ENCODE measurements at places on chromosomes 1 and 21. TPM values are rescaled to one million over a fixed set of nuclear protein-coding genes. Genes with fewer than 3 reads are reported as not detected.

DNA sequence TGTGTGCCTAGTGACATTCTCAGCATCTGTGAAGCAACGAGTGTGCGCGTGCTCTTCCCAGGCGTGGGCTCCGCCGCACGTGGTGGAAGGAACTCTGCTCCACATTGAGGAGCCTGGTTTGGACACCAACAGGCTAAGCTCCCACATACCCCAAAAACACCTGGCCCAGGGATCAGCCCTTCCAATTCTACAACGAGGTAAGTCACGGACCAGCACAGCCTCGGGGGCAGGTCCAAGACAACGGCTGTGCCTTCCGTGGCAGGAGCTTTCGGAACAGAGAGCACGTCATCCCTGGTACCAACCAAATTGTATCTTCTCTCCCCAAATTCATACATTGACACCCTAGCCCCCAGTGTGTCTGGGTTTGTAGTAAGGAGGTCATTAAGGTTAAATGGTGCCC is 27.2 kb upstream of the PDE9A start:
- H3K36me3 ChIP-seq, result no peaks in the 10 kb centered on the region
- no peak for DNase-seq
- H3K27me3 ChIP-seq, result no peaks in the 10 kb centered on the region
- no peaks in the 10 kb centered on the region for H3K4me1 ChIP-seq

DNA sequence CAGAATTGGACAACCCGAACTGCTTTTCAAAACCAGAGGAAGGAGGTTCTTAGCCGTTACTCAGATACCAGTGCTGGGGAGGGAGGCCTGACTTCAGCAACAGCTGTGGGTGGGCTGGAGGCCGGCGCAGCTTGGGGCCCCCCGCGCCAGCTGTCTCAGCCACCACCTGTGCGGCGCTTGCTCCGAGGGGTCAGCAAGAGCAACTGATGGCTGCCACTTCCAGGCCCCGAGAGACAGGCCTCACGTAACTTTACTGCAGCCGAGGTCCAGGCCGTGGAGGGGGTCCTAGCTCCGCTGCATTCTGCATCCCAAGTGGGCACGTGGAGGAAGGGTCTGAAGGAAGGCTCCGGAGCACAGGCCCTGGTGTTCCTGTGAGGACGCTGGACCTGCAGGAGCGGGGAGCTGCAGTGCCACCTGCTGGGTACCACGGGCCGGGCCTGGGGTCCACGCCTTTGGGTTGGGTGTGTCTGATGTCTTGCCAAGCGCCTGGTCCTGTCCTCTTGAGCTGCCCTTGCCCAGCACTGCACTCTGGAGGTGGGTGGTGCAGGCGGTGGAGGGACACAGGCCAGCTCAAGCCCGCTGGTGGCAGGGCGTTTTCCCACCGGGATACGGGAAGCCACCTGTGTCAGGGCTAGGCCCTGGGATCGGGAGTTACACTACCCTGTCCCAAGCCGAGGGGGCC is 9.8 kb downstream of the THAP3 start:
- H3K27ac ChIP-seq, result no peak overlapping the region
- H3K4me1 ChIP-seq, result no peaks in the 10 kb centered on the region
- H3K36me3 ChIP-seq, result peaks cover 29% of the 10 kb centered on the region
- DNase-seq, result no peak
- no peak overlapping the region for H3K4me3 ChIP-seq

DNA sequence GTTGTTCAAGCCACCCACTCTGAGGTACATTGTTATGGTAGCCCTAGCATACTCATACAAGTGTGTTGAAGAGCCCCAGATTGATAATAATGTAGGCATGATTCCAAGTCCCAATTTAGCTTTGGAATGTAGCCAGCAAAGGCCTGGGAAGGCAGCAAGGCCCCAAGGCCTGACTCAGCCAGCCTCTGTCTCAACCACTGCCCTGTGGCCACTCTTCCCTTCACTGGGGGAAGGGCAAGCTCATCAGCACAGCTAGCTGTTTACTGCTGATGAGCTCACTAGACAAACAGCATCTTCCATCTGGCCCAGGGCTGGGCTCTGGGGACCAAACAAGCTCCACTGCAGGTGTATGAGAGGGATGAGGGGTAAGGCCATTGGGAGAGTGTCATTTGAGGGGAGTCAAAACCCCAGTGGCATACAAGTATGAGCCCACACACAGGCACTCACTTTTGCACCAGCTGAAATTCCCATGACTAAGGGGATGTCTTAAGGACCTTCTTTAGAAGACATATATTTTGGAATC is 2.2 kb upstream of the IRF6 start:
- peaks cover 12% of the 10 kb centered on the region for H3K4me1 ChIP-seq
- no peaks in the 10 kb centered on the region for H3K36me3 ChIP-seq
- DNase-seq, result no peak
- H3K4me3 ChIP-seq, result no peak overlapping the region

Gene CCDC27
- total RNA-seq, result not detected

GRCh38 chr1:208203127-208203847 is 40.9 kb downstream of the PLXNA2 start:
- DNase-seq, result no peak
- H3K4me3 ChIP-seq, result no peak overlapping the region
- no peaks in the 10 kb centered on the region for H3K27me3 ChIP-seq
- no peaks in the 10 kb centered on the region for H3K4me1 ChIP-seq

DNA sequence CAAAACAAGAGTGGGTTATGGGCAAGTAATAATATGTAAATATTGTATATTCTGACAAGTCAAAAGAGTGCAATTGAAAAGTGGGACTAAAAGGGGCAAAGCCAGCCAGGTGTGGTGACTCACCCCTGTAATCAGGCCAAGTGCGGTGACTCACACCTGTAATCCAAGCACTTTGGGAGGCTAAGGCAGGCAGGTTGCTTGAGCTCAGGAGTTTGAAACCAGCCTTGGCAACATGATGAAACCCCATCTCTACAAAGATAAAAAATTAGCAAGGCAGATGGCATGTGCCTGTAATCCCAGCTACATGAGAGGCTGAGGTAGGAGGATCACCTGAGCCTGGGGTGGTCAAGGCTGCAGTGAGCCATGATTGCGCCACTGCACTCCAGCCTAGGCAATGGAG is 304.0 kb downstream of the HHIPL2 start:
- no peaks in the 10 kb centered on the region for H3K36me3 ChIP-seq
- H3K27ac ChIP-seq, result no peak overlapping the region
- H3K4me1 ChIP-seq, result no peaks in the 10 kb centered on the region
- H3K4me3 ChIP-seq, result no peak overlapping the region
- DNase-seq, result no peak

Gene BEND5
- 7.9 TPM for total RNA-seq

DNA sequence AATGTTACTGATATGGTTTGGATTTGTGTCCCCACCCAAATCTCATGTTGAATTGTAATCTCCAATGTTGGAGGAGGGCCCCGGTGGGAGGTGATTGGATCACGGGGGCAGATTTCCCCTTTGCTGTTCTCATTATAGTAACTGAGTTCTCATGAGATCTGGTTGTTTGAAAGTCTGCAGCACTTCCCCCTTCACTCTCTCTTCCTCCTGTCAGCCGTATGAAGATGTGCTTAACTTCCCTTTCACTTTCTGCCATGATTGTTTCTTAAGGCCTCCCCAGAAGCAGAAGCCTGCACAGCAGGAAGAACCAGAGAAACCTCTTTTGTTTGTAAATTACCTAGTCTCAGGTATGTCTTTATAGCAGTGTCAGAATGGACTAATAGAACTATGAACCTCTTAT is 28.4 kb downstream of the TRIM33 start:
- no peak overlapping the region for H3K4me3 ChIP-seq
- peaks cover 2% of the 10 kb centered on the region for H3K4me1 ChIP-seq
- no peaks in the 10 kb centered on the region for H3K27me3 ChIP-seq
- H3K27ac ChIP-seq, result peak overlapping the region; percentile 53
